A549 treated with Mapracorat at 1 μM for 4 hours (cell line): ENCODE measurements at places on chromosomes 3 and 15. TPM values are rescaled to one million over a fixed set of nuclear protein-coding genes. Genes with fewer than 3 reads are reported as not detected.

The USP50 gene
- total RNA-seq: 0.19 TPM in 1 of 5 replicates, not detected in the others

The FSD2 gene
- total RNA-seq: not detected in 5 replicates

The LSAMP gene
- 0.06 to 0.38 TPM (median 0.24 TPM) in 5 replicates for total RNA-seq

The INAFM2 gene
- total RNA-seq: 5.2 to 6.8 TPM (median 6.4 TPM) in 5 replicates

The PEX5L gene
- total RNA-seq: not detected in 5 replicates
